Activated gamma-delta T cell treated with anti-CD3 and anti-CD28 coated beads, Interleukin-2, amount 50 U/mL, for 16 hours (primary cell): ENCODE measurements at places on chromosomes 4 and X.

GRCh38 chr4:10762561-10762960 lies 78.0 kb upstream of the CLNK start:
- DNase-seq, result no peak

DNA sequence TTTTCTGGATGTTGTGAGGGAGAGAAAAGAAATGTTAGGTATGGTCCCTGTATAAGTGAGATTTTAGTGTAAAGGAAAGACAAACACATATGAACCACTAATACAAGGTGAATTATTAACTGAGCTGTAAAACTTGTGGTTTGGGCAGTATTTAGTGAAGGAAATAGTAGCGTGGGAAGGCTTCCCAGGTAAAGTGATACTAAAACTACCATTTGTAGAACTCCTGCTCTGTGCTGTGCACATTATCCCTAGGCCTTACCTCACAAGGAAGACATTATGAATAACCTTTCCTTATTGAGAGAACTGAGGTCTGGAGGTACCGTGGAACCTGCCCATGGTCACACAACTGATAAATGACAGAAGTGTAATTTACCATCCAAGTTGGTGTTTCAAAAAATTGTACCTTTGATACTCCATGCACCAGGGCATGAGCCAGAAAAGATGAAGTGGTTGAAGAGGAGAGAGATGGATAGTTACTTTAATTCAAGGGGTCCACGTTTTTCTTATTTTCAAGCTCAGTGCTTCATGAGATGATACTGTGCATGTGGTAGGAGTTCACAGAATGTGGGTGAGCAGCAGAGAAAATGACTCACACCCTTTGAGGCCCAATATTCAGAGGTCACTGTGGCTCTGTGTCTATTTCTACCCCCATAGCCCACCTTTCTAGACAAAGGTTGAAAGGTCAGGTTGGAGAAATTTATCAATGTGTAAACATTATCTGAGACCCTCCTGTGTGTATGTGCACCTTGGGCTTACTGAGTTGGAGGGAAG lies 2.6 kb upstream of the VSIG4 start:
- DNase-seq, result no peak

DNA sequence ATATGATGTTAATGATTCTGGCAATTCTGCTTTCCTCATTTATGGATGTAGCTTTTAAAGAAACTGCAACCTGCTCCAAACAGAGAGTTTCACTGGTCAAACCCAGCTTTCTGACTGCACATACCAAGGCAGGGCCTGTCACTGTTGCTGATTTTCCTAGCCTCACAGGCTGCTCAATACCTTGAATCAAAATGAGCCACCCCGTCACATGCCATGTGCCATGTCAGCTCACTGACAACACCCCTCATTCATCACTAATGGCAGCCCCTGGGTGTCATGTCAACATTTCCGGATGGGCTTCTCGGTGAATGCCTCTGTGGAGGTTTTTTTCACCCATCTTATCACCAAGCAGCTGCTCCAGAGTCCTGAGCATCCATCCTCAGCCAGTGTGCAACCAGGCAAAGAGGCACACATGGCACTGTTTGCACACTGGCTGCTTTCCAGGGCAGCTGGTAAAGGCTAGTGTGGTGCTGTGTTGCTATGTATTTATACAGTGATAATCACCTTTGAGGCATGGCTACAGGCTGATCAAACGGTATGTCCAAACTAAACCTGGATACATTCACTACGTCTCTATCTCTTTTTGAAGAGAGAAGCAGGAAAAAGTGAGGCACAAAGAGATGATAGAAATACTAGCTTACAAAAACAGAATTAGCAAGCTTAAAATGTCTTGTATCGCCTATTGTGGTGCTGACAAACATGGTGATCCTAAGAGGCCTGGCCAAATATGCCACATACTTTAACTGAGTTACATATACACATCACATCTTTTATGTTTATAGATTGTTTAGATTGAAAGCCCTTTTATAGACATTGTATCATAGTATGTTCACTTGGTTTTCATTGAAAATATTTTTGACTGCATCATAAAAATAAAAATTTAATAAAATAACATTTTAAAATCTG lies 94.6 kb upstream of the INPP4B start:
- no peak for DNase-seq

- no peak for DNase-seq
Measured at GRCh38 chr4:120353235-120353634, 286.6 kb upstream of the MAD2L1 start.

DNA sequence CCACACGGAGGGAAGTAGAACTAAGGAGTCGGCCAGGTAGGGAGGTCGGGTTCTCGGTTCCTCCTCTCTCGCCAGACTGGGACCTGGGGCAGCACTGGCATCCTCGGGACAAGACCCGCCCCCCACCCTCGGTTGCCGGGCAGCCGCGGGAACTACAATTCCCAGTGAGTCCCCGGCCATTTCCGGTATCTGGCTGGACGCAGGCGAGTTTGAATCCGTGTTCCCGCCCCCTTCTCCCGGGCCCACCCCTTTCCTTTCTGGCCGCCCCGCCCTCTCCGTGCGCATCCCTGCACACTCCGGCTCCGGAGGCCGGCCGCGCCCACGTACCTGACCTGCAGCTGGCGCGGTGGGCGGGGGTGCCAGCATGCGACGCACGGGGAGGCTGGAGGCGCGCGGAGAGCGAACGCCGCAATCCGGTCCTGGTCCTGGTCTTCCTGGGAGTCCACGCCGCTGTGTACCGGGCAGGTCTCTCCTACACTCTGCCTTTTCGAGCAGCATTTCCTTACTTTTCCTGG lies 10.2 kb upstream of the DLG3 start:
- peak; percentile 33 for DNase-seq

- no peak for DNase-seq
Measured at GRCh38 chrX:122055460-122055859, 1008.0 kb downstream of the GLUD2 start.

DNA sequence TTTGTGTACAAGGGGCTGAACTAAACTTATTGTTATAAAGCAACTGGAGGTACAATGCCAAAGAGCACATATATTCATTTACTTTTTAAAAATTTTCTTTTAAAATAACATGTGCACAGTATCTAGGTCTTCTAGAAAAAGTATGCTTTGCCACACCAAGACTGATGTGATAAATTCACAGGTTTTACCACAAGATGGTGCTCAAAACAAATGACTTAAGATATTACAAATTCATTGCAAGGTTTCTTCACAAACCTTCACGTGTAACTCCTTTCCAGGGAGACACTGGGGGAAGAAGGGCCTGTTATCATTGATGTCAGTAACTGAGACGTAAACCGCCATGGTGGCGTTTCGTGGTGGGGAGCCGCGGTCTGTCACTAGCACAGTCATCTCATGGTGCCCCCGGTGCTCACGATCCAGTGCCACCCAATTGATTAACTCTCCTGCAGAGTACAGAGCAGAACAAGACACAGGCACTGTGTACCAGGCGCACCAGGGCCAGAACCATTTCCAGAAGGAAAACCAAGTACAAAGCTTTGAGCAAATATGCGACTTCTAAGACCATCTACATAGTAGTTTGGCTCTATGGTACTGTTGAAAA lies 162.2 kb downstream of the DCHS2 start:
- no peak for DNase-seq

GRCh38 chr4:77652237-77652897 lies 46.7 kb downstream of the CXCL13 start:
- DNase-seq, result no peak

DNA sequence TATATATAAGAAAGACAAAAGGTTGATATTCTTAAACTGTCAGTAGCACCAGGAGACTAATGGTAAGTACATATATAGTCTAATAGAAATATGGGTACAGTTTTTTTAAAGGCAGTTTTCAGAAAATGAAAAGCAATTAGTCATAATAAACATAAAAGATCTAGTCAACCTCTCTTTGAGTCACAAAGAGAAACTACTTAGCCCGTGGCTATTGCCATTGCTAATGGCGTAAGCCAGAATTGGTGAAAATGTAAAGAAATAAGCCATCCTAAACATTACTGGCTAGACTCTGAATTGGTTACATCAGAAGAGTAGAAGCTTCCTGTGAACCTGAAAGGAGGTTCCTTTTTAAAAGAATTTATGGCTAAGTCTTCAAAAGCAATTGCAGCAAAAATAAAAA lies 668.7 kb upstream of the CPEB2 start:
- DNase-seq, result no peak

GRCh38 chr4:5781691-5782090 lies 70.7 kb downstream of the EVC start:
- DNase-seq, result no peak

- no peak for DNase-seq
Measured at GRCh38 chrX:54799046-54799445, 991 bp upstream of the ITIH6 start.

DNA sequence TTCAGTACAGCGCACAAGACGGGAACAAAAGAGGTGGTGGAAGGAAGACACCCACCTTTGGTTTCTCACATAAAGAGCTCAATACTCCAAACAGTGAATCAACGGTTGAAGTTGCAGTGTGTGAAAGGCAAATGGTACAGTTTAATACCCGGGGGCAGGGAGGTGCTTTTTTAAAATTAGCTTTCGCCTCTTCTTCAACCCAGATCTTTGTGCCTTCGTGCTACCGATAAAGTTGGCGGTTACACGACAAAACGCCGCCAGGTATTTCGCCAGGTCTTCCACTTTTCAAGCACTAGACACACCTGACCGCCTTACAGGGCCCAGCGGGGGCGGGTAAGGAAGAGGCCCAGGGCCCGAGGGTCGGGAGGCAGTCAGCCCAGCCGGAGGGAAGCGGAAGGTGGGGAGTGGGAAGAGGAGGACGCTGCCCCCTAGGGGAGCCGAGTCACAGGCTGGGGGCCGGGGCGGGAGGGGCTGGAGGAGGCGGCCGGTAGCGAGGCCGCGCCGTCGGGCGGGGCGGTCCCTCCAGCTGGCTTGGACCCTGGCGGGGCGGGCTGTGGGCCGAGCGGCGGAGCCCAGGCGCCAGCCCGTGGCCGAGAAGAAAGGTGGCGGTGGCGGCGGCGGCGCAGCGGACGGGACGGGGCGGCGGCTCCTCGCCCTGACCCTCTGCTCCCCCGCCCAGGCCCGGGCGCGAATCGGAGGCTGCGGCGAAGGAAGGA lies 16.0 kb downstream of the UTP3 start:
- DNase-seq, result peak; percentile 39

DNA sequence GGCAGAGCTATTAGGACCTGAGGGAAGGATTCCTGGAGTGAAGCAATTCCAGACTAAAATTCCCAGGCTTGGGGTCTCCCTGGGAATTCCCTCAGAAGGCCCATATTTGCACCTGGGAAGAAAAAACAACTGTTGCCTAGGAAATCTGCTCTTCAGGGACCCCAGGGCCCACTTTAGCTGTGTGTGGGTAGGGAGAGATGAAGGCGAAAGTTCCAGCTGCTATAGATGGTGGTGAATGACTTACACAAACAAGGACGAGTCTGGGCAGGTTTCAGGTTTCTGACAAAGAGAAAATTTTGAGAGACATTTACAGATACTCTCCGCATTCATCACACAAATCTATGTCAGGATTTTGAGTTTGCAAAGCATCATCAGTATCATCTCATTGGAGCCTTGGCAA lies 126.1 kb downstream of the GPC3 start:
- DNase-seq, result no peak

DNA sequence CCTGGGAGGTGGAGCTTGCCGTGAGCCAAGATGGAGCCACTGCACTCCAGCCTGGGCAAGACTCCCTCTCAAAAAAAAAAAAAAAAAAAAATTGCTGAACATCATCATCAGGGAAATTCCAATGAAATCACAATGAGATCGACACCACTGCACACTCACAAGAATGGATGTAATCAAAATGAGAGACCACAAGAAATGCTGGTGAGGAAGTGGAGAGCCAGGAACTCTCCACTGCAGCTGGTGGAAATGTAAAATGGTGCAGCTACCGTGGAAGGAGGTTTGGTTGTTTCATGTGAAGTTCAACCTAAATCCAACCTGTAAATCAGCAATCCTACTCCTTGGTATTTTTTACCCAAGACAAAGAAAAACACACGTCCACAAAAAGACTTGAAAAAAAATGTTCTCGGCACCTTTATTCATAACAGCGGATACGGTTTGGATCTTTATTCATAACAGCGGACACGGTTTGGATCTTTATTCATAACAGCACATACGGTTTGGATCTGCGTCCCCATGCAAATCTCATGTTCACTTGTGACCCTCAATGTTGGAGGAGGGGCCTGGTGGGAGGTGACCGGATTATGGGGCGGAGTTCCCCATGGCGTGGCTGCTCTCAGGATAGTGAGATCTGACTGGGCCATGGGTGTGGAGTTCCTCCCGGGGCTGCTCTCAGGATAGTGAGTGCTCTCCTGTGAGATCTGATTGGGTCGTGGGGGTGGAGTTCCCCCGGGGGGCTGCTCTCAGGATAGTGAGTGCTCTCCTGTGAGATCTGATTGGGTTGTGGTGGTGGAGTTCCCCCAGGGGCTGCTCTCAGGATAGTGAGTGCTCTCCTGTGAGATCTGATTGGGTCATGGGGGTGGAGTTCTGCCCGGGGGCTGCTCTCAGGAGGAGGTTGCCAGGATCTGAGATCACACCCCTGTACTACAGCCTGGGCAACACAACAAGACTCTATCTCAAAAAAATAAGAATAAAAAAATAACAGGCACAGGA lies 7.7 kb downstream of the GAK start:
- no peak for DNase-seq

DNA sequence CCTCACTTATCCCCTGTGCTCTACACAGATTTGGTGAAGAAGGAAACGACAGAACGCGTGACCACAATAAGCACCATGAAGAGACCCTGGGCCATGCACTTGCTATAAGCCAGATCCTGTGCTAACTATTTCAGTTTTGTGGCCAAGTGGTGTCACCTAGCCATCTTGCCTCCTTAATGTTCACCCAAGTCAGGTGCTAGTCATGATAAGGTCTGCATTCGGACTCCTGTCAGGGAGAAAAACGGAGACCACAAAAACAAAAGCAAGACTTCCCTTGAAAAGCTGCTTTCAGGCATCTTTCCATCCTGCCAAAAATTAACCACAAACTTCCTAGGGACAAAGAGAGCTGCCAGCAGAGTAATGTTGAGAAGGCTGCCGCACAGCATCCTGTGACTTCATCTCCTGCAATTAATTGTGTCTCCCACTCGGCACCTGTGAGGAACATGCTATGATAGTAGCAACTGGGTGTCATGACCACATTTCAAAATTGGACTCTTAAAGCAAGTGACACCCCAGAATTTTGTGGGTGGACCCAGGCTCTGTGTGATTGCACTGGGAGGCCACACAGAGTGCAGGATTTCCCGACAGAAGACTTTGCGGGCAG lies 8.8 kb upstream of the IDS start:
- no peak for DNase-seq

GRCh38 chr4:2482693-2483092 lies 13.8 kb downstream of the RNF4 start:
- DNase-seq, result no peak

- no peak for DNase-seq
Measured at GRCh38 chrX:121958886-121959285, 911.5 kb downstream of the GLUD2 start.

DNA sequence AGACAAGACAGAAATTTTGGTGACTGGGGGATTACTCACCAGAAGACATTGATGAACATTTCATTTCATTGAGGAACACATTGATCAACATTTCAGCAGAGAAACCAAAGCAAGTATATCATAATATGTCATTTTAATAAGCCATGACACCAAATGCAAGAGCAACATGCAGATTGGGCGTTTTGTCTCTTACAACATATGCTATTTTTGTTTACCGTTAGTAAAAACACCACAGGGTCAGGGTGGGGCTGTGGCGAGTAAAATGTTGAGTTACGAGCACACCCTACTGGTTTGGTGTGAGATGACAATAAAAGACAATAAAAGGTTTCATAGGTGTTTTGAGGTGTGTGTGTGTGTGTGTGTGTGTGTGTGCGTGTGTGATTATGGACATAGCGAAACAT lies 294.5 kb downstream of the PDGFC start:
- DNase-seq, result no peak

GRCh38 chrX:65635378-65635777 lies 32.1 kb upstream of the MSN start:
- DNase-seq, result no peak

GRCh38 chr4:154364066-154364845 lies 127.3 kb downstream of the DCHS2 start:
- DNase-seq, result no peak
